ENCODE measurements at places on chromosomes 13 and 19. TPM values are rescaled to one million over a fixed set of nuclear protein-coding genes. Genes with fewer than 3 reads are reported as not detected.

- DNase-seq, result peak; percentile 44
Measured at GRCh38 chr19:49475995-49476880, 2.2 kb downstream of the FLT3LG start.

- DNase-seq, result no peak
Measured at GRCh38 chr19:6452899-6453298, 6.7 kb downstream of the SLC25A23 start.

DNA sequence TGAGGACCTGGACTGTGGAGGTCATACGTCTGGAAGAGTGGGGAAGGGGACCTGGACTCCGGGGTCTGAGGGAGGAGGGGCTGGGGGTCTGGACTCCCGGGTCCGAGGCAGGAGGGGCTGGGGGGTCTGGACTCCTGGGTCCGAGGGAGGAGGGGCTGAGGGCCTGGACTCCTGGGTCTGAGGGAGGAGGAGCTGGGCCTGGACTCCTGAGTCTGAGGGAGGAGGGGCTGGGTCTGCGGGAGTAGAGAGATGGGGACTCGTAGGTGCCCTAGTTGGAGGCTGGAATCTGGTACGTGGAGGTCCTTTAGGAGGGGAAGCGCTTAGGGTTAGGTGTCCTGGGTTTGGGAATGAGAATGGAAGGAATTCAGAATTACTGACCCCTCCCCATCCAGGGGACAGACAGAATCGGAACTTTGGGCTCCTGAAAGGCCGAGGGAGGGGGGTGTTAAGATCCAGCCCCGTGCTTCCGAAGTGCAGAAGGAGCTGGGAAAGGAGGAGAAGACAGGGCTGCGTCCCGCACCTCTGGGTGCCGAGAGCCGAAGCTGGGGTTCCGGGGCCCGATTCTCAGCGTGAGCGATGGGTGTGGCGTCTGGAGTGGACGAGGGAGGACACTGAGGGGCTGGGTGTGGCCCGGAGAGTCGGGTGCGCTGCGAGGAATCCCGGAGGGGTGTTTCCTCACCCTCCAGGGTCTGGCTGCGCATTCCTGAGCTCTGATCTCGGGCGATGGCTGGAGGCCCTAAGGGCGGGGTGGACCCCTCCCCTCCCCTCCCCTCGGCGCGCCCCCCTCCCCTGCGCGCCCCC is 608 bp downstream of the MYADM start:
- DNase-seq, result peak; percentile 60

DNA sequence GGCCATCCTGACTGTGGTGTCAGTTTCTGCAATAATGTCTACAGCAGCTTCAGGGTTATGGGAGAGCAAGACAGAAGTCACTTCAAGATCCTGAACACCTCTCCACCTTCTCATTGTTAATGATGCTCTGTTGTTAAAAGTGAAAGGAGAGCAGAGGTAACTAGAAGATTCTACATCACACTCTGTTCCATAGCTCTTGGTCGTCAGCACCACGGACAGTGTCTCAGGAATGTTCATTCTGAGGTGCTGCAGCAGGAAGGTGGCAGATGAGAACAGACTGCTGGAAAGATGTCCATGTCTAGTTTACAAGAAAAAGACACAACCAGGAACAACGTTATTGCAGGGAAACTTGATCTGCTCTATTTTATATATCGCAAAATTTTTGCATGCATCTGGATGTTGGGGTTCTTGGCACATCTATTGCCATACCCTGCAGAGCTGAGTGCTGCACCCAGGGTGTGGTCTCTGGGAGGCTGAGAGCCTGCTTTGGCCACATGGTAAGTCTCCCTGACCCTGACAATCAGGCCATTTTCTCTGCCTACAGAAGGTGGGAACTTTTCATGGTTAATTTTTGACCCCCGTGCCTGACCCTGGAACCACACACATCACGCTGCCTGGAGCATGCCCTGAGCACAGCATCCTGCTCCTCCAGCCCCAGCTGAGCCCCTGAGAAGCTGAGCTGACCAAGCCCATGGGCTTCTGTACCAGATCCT is 12.7 kb downstream of the CEACAM21 start:
- DNase-seq, result no peak

- no peak for DNase-seq
Measured at GRCh38 chr13:93758575-93758974, 532.0 kb downstream of the GPC6 start.

DNA sequence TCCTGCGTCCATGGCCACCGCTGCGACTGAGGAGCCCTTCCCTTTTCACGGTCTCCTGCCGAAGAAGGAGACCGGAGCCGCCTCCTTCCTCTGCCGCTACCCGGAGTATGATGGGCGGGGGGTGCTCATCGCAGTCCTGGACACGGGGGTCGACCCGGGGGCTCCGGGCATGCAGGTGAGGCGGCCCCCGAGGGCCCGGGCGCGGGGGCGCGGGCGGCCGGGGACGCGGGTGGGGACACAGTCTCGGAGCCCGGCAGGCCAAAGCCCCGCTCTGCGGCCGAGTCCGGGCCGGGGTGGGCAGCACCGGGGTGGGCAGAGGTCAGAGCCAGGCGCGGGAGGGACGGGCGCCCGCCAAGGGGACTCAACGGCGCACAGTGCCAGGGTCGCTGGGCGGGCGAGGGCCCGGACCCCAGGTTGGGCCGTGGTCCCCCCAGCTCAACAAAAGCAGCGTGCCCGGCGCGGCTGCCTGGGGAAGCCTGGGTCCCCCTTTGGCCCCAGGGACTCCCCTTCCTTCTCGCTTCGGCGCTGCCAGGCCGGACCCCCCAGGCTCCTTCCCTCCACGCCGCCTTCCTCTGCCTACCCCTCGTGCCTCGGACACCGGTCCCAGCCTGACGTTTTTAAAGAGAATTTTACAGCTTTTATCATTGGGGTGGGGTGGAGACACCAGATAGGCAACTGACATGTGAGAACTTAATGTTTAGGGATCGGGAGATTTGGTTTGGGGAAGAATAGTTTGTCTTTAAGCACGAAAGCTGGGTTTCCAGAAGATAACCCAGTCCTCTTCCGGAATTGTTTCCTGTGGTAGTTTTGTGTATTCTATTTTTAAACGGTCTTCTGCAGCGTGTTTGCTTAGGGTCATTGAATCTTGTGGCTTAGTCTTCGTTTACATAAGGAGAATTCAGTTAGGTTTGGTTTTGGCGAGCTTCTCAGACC is 509 bp downstream of the TPP2 start:
- DNase-seq, result peak; percentile 27

DNA sequence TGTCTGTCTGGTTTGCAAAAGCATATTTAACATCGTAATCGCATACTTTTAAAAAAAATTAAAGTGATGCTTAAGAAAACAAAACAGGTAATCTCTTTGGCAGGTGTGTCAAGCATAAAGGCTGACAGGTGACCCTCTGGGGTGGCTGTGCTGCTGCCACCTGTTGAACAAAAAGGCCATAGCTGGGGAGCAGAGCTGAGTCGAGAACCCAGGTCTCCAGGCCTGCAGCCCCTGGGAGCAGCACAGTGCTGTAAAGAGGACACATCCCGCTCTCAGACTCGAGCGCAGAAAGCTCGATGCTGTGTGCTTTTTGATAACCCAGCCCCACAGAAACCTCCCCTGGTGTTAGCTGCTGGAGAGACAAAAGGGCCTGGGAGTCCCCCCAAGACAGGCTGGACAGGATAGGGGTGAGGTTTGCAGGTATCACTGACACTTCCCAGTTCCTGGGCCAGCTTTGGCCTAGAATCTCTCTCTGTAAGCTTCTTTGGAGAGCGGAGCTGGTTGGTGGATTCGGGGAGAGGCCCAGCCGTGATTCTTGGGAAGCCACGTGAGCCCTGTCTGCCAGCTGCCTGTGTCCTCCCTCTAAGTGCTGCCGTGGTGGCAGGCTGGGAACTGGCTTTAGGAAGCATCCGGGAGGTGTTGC is 66.9 kb downstream of the C13orf42 start:
- no peak for DNase-seq

Gene GZMM
- not detected for total RNA-seq

Gene YJEFN3
- 7.2 TPM for total RNA-seq

Gene SPACA4
- not detected for total RNA-seq

Data from thyroid gland (tissue), 4 donors.